ENCODE measurements at places on chromosomes 1 and 21.

- DNase-seq: no peak
These were observed 618 bp downstream of the JAM2 start for GRCh38 chr21:25639551-25640201.

GRCh38 chr1:89954401-89954800 lies 40.5 kb upstream of the ZNF326 start:
- no peak for DNase-seq

- no peak for DNase-seq
These were observed 97.5 kb upstream of the CTTNBP2NL start for GRCh38 chr1:112298558-112298957.

DNA sequence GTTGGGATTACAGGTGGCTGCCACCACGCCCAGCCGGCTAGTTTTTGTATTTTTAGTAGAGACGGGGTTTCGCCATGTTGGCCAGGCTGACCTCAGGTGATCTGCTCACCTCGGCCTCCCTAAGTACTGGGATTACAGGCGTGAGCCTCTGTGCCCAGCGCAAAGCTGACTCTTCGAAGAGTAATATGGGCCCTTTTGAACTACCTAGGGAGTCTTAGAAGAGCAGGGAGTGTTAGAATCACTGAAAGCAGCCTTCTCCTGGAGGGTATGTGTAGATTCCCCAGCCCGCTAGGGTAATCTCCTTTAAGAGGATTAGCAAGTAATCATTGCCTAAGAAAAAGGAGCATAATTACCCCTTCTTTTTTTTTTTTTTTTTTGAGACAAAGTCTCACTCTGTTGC lies 6.5 kb upstream of the MAST2 start:
- no peak for DNase-seq

Data from natural killer cell treated with Interleukin-12 subunit alpha and Interleukin-12 subunit beta and Interleukin-15 and Interleukin-18, amount 100 ng/mL, for 72 hours (primary cell).